ENCODE measurements at places on chromosomes 3 and 15.

- DNase-seq: no peak
These were observed 15.1 kb downstream of the DUSP7 start for GRCh38 chr3:52041118-52041731.

DNA sequence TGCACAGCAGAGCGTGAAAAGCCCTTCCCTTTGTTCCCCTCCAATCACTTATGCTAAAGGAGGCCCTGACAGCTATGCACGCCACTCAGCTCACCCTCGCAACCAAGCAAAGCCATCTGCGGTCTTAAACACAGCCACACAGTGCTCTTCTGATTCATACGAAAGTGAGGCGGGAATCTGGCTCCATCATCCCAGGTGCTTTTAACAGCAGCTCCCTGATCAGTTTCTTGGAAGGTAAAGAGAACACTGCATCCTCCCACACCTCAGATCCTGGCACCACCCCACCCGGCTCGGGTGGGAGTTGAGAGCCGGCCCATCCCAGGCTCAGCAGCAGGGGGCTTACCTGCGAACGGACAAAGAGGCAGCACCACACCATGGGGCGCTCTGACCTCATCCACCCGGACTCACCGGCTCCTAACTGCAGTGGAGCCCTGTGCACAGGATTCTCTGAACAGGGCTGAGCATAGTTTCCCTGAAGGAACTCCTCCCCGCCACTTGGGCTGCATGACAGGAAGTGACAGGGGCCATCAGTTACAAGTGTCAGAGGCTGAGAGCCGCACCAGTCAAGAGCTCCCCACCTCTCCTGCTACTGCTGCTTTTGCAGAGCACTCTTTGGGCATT is 114.3 kb upstream of the ARHGEF3 start:
- no peak for DNase-seq

GRCh38 chr3:158961911-158962310 is 160.1 kb downstream of the MFSD1 start:
- DNase-seq: no peak

DNA sequence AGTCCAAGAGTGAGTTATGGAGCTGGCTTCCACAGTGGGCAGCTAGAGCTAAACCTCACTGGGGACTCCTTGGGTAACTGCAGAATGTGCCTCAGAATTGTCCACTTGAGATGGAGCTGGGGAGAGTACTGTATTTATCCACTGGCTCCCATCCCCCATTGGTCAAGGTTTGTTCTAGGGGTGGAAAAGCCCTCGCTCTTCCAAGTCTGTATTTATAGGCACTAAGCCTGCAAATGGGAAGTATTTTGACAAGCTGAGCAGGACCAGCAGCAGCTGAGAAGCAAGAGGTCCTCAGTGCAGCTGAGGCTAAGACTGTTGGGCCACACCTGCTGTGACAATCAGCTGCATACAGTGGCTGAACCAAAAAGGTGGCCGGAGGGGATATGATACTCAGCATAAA is 5.8 kb downstream of the USP13 start:
- DNase-seq: no peak

DNA sequence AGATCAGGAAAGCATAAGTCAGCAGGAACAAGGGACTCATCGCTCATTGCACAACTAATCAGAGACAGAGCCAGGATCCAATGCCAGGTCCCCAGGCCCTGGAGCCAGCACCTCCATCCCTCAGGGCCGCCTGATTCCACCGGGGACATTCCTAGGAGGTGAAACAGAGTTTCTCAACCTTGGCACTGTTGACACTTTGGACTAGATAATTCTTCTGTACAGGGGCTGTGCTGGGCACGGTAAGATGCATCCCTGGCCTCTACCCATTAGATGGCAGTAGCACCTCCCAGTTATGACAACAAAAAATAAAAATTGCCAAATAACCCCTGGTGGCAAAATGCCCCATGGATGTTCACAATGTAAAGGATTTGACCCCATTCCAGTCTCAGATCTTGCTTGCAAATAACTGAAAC is 127.7 kb downstream of the MTHFS start:
- DNase-seq: no peak

DNA sequence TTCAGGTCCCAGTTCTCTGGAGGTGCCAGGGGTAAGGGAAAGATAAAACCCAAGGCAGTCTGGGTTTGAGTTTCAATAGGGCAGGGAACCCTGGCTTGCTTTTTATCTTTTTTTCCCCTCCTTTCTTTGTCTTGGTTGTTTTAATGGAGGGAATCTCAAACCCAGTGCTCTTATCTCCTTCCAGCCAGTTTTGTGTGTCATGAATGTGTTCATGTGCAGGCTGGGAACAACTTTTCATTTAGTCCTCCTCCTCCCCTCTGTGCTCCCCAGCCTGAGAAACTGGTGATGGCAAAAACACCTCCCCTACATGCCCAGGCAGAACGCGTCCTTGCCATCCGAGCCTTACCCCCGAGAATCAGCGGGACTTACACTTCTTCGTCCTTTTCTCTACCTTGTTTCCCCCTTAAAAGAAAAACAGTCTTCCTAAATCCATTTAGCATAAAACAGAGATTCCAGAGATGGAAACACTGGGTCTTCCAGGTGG is 10.9 kb downstream of the SEMA3G start:
- no peak for DNase-seq

GRCh38 chr3:186693843-186694242 is 23.3 kb upstream of the KNG1 start:
- DNase-seq: no peak
